Stimulated activated CD4-positive, alpha-beta T cell treated with anti-CD3 and anti-CD28 coated beads, Interleukin-1b, Interleukin-23, amount 100 ng/mL, for 4 hours (primary cell): ENCODE measurements at places on chromosomes 11 and 22.

- no peak for DNase-seq
Observed at GRCh38 chr11:129652835-129653234, 162.8 kb upstream of the TMEM45B start.

- DNase-seq: no peak
Observed at GRCh38 chr11:10934293-10934860, 76.5 kb upstream of the ZBED5 start.

GRCh38 chr11:74019860-74020259 lies 11.0 kb upstream of the UCP3 start:
- DNase-seq: peak; percentile 26

- no peak for DNase-seq
Observed at GRCh38 chr11:70885281-70886231, 366.8 kb downstream of the SHANK2 start.

DNA sequence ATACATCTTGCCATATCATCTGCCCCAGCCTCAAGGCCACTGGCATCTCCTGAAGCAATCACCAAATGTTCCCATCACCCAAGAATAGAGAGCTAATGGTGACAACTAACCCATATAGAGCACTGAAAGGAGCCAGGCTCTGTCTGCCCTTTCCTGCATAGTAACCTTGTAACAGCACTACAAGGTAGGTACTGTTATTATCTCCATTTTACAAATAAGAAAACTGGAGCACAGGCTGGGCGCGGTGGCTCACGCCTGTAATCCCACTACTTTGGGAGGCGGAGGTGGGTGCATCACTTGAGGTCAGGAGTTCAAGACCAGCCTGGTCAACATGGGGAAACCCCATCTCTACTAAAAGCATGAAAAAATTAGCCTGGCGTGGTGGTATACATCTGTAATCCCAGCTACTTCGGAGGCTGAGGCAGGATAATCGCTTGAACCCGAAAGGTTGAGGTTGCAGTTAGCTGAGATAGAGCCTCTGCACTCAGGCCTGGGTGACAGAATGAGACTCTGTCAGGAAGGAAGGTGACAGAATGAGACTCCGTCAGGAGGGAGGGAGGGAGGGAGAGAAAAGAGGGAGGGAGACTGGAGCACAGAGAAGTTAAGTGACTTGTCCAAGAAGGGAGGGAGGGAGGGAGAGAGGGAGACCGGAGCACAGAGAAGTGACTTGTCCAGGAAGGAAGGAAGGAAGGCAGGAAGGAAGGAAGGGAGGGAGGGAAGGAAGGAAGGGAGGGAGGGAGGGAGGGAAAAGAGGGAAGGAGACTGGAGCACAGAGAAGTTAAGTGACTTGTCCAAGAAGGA lies 2.2 kb downstream of the SLC35F2 start:
- DNase-seq: no peak

GRCh38 chr11:75406338-75406777 lies 7.0 kb downstream of the RPS3 start:
- DNase-seq: no peak

DNA sequence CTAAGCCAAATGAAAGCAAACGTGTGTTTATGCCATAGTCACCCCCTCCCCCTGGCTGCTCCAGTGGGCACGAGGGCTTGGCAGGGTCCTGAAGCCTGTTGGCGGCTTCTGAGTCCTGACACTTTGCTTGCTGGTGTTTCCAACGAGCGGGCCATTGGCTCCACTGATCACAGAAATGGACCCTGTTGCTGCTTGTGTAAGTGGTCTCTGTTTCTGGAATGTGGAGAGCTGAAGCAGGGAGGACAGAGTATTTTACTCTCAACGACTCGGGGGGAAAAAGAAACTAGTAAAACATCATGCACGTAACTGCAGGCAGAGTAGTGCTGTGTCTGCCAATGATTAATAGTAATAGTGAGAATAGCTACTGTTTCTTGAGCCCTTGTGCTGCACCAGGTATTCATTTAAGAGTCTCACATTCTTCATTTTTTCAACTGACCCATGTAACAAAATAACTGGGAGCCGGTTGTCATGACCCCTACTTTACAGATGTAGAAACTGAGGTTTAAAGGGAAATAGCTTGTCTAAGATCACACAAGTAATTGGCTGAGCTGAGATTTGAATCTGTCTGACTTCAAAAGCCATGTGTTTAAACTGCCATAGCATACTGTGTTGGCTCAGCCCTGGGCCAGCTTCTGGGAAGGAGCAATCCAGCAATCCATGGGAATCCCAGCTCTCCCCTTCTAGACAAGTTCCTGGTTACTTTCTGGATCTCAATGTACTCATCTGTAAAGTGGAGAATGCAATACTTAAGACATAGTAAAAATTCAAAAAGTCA lies 526.7 kb downstream of the INSC start:
- no peak for DNase-seq

- DNase-seq: no peak
Observed at GRCh38 chr11:134980819-134981710, 569.0 kb upstream of the B3GAT1 start.

GRCh38 chr22:36612458-36612857 lies 83.5 kb upstream of the EIF3D start:
- no peak for DNase-seq

- no peak for DNase-seq
Observed at GRCh38 chr11:36564376-36565030, 3.3 kb upstream of the RAG1 start.

DNA sequence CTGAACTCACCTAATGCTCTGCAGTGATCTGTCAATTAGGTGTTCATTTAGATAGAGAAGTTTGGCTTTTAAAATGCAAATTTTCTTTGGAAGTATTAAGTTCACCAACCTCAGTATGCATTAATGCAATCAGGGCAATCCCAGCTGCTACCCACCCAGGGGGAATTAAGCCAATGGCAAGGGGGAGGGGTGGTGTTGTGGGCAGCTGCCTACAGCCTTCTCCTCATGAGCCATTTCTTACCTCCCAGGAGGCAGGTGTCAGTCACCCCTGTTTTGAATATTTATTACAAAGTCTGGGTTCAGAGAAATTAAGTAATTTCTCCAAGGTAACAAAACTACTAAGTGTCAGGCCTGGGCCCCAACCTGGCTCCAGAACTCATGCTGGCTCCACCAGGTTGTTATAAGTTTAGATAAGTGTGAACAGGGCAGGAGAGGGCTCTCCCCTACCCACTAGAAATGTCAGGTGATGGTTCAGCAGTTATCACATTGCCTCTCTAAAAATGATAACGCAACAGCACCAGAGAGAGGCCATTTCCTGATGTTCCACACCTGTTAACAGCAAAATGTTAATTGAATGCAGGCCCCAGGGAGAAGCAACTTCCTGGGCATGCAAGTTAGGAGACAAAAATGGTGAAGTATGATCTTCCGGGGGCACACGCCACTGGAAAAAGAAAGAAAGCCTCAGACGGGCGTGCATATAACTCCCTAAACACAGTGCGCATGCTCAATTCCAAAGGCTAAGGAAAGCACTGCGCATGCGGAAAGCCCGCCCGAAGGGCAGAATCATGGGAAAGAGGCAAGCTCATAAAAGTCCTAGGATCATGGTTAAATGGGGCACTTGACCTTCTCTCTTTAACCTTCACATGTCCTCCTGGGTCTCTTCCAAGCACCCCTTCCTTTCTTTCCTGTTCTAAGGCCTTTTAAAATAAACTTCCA lies 35.4 kb upstream of the GNAZ start:
- no peak for DNase-seq

GRCh38 chr11:20017320-20017719 lies 143.0 kb downstream of the DBX1 start:
- no peak for DNase-seq

DNA sequence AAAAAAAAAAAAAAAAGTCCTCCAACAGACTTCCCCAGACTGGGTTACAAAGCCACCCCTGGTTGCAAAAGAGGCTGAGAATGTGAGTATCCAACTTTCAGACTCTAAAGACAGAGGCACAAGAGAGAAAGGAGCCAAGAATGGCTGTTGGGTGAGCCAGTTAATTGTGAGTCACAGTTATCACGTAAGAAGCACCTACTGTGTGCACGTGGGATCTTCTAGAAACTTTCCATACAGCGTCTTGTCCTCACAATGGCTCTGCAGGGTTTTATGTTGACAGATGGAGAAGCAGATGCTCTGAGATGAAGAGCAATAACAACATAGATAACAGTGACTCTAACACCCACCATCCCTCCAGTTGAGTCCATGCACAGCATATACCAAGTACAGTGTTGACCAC lies 41.0 kb downstream of the CD82 start:
- DNase-seq: no peak

GRCh38 chr11:92329137-92329536 lies 104.5 kb downstream of the FAT3 start:
- DNase-seq: no peak

GRCh38 chr11:108221911-108222573 lies 396 bp downstream of the NPAT start:
- DNase-seq: no peak

GRCh38 chr11:57094181-57094935 lies 87.4 kb upstream of the LRRC55 start:
- DNase-seq: no peak

GRCh38 chr11:83566950-83567349 lies 280.8 kb upstream of the CCDC90B start:
- no peak for DNase-seq

GRCh38 chr11:11107076-11107723 lies 245.8 kb downstream of the CSNK2A3 start:
- no peak for DNase-seq

DNA sequence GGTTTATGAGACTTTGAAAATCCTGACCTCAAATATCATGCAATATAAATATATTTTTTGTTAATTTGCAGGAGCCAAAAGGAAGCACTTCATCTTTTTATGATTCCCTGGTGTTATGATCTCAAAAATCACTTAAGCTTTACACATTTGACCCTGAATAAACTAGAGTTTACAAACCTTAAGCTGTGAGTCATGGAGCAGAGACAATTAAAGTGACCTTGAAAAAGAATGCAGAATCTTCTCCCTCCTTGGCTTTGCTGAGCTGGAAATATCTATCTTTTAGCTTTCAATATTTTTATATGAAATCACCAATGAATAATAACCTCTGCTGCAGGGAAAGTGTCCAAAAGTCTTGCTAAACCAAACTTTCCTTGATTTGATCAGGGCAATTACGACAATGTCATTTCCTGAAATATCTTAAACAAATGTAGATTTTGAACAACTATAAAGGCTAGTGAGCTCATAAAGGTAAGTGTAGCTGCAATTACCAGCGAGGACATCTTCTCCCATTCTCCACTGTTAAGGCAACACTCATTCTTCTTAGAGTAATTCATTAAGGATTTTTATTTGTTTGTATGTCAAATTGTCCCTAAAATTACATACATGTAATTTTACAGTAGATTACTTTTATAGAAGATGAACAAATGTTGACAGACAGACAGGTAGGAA lies 747.0 kb upstream of the LUZP2 start:
- DNase-seq: no peak

- DNase-seq: no peak
Observed at GRCh38 chr11:96329419-96329818, 13.6 kb downstream of the MAML2 start.

DNA sequence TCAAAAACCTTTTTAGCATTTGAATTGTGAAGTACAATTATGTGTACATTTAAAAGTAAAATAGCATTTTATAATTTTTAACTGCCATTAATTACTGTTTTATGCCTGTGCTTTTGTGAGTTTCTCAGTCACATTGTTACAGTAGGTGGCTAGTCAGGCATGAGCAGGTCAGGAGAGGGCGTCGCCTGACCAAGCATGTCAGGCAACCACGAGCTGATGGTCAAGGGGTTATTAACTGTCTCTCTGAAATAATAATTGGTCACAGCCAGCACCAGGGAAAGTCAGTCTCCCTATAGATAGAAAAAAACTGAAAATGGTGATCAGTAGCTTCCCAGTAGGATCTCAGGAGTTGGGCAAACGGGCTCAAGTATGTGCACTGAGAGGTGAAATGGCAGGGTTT lies 19.4 kb upstream of the CCDC81 start:
- no peak for DNase-seq

DNA sequence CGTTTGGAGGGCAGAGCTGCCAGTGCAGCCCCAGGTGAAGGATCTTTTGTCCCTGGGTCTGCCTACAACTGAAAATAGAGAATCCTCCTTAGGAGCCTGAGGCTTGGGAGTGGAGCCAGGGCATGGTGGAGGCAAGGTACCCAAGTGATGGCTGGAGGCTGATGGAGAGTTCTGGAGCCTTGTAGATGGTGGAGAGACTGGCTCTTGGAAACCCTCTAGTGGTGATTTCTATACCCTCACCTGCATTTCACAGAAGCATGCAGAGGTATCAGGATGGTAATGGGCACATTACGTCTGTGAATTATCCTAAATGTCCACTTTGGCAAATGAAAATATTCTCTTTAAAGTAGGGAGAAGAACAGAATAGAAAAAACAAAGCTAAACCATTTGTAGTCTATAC lies 44.4 kb downstream of the INSC start:
- no peak for DNase-seq

DNA sequence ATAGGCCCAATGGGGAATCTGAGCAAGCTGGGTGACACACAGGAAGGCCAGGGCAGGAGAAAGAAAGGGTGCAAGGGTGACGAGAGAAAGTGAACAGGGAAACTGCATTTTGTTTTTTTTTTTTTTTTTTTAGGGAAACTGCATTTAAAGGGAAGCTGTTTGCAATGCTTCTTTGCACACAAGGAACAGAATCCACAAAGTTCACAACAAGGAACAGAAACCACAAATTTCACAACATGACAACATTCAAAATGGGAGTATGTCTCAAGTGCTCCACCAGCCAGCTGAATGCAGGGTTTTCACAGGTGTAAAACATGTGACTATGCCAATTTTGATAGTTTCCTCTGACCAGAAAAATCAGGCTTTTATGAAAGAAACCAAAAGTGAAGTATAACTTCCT lies 6.8 kb upstream of the PLAAT3 start:
- DNase-seq: no peak

GRCh38 chr11:33017478-33017877 lies 1.8 kb downstream of the DEPDC7 start:
- DNase-seq: no peak
